Stimulated activated CD8-positive, alpha-beta memory T cell treated with anti-CD3 and anti-CD28 coated beads, Interleukin-4, amount 100 ng/mL, for 48 hours (primary cell): ENCODE measurements at places on chromosomes 6 and 20.

GRCh38 chr20:47598911-47599744 is 97.4 kb downstream of the NCOA3 start:
- DNase-seq, result no peak

DNA sequence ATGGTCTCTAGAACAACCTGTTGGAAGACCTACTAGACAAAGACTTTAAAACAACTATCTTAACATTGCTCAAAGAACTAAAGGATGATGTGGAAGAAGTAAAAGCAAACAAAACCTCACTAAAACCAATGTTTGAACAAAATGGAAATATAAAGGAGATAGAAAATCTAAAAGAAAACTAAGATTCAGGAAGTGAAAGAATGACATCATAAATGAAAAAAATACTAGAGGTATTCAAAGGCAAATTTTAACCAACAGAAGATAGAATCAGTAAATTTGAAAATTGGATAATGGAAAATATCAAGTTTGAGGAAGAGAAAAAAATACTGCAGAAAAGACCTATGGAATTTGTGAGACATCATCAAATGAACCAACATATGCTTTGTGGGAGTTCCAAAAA is 914.1 kb upstream of the GJE1 start:
- no peak for DNase-seq

DNA sequence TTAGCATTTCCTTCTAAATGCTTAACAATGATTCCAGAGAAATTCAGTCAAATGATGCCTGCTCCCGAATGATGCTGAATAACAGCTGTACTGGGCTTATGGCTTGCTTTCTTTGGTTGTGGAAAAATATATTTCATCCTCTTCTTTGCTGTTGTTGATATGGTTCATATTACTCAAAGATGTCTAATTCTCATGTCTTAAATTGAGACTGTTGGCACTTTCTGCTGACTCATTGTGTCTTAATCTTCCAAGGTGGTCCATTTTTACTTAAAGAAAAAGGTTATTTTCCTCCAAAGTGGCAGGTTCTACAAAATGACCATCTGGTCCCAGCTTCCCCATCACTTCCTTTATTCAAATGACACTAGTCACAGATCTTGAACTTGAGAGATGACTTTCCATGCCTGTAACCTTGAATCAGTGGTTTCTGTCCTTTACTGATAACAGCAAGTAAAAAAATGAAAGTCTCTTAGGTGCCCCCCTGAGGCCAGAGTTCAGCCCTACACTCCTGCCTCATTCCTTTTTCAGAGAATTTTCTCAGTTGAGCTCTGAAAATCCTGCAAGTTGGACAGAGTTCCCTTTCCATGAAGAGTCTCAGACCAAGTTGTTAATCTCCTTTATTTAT is 6.9 kb downstream of the SNAP25 start:
- no peak for DNase-seq

GRCh38 chr6:85537055-85537494 is 56.6 kb downstream of the SNX14 start:
- DNase-seq, result no peak

DNA sequence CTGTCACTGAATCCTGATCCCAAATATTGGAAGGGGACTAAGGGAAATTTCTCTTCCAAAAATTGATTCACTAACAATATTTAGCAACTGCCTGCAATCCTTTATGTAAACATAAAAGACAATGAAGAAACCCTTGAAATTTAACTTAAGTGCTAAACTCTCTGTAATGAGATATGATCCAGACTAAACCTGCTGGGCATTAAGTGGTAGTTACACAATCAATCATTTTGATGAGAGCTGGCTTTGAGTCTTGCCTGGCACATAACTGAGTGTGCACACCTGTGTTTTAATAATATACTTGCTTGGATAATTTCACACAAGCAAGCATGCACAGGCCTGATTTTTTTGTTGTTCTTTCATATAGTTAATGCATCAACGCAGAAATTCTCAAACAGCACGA is 9.8 kb upstream of the ZFP64 start:
- DNase-seq, result no peak
